ENCODE measurements at places on chromosomes 5 and 9.
A peak's percentile ranks its signal among the peaks of the same experiment; 100 is the strongest.

GRCh38 chr9:91927922-91928510 is 22.0 kb downstream of the ROR2 start:
- DNase-seq: no peak

DNA sequence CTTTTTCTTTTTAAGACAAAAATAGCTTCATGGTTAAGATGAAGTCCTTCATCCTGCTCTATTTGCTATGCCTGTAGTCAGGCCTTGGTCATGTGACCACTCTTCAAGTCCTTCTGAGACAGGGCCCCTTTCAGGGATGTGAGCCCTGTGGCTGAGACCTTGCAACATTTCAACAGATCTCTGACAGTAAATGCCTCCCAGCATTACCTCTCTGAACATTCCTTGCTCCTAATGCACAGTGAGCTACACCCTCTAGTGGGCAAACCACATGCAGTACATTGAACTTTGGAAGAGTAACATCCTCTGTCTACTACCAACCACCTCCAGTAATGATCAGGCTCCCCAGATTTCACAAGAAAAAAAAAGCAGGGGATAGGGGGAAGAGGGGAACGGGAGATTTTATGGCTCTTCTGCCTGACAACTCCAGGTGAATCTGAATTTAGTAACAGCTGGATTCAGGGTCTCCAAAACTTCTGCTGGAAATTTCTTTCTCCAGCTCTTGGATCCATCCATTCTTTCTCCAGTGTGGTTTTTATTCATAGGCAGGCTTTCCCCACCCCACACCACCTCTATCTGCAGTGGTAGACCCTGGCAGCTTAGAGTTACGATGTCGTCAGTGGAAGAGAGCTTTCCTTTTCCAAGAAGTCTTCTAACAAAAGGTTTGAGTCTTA is 8.9 kb upstream of the FBXO38 start:
- no peak for DNase-seq

- no peak for DNase-seq
Observed at GRCh38 chr9:87502391-87503221, 4.9 kb downstream of the DAPK1 start.

GRCh38 chr5:134370311-134370870 is 978 bp upstream of the UBE2B start:
- no peak for DNase-seq

DNA sequence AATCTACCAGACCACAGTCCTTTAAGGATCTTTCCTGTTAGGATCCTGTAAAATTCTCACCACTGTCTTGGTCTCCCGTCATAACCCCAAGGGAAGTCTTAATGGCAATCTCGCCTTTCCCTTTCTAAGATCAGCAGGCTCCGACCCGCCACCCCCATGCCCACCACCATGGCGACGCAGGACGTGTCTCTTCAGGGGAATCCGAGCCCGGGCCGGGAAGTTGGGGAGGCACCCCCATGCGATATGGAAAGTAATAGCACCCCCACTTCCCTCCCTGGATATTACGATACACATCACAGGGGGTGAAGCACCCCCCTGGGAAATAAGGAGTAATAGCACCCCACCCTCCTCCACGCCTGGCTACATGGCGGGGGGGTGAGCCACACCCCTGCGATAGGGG is 8.3 kb upstream of the STK32A start:
- no peak for DNase-seq

DNA sequence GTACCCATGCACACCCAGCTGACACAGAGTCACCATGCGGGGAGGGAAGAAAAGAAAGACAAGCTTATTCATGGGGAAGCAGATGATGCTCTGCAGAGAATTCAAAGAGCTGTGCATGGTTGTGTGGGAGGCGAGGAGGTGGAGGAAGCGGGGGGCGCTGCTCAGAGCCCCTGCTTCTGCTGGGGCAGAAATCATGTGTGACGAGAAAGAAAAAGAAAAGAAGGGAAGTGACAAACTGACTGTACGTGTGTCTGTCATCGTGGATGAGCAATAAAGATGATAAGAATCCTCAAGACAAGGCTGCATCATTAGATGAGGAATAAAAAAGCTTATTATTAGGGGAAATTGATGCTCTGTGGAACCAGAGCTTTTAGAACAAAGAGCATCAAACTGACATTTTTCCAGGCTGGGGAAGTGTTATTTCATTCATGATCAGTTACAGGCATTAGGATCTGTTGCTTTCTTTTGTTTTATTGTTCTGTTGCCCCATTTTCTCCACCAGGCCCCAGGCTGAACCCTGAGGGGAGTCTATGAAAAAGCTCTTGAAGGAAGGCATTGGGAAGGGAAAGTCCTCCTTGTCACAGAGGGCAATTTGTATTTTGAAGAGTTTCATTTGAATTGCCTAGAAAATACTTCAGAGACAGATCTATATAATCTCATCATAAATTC is 20.3 kb upstream of the SH3RF2 start:
- no peak for DNase-seq

- no peak for DNase-seq
Observed at GRCh38 chr9:116313638-116314037, 160.0 kb downstream of the PAPPA start.

DNA sequence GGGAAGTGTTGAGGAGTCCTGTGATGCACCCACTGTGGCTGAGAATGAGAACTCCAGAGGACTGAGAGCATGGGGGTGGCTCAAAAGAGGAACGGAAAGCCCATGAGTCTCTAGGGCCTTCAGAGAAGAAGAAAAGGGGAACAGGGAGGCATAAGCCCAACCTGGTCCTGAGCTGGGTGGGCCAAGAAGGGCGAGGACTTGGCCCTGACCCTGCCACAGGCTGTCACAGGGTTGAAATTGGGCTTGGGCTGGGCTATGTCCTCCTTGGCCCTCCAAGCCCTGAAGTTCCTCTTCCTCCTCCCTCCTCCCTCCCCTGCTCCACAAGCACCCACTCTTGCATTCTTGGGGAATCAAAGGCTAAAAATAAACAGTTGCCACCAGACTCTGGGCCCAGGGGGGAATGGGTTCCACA is 49.3 kb upstream of the PPARGC1B start:
- DNase-seq: peak; percentile 22

DNA sequence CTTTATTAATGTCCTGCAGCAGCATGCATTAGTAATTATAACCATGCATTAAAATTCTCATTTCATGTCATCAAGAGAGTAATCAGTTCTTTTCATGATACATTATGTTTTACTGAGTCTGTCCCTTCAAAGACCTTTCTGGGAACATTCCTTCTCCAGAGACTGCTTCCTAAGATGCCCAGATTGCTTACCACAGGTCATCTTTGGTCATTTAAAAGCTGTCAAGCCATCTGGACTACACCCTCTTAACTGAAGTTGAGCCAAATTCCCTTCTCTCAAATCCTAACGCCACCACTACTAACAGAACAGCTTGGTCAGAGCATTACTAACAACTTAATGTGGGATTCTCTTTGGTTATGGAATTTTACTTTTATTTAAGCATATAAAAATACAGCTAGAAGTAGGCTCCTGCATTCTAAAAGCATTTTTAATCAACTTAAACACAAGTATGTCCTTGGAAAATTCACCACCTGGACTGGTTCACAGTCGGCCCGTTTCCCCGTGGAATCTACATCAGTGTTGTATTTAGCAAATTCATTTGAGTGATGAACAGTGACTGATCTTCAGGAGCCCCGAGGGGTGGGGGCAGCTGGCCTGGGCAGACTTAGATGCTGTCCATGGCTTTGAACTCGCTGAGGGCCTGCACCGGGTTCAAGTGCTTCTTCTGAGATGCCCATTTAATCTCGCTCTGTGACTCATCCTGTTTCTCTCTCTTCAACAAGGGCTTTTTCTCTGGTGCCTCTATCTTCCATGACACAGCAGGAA is 92.8 kb upstream of the CCDC112 start:
- no peak for DNase-seq

DNA sequence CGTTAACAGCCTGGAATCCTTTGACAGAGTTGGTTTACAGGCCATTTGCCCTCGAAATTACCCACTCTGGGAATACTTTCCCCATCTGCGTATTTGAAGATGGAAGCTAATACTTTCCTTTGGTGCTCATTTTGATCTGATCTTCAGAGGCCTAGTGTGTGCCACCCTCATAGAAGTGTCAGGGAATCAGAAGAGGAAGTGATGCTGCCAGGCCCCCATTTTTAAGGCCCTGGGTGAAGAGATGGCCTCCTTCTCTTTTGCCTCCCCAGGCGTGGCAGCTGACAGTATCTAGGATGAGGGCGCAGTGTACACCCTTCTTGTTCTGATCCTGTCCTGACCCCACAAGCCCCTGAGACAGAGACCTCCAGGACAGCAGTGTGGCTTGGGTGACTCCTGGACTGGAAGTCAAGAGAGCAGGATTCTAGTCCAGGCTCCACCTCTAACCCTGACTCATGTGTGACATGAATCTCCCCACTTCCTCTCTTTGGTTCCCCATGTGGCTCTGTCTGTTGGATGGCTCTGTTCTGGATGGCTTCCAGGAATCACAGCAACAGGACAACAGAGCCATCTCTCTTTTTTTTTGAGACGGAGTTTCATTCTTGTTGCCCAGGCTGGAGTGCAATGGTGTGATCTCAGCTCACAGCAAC is 27.8 kb downstream of the CSF1R start:
- DNase-seq: peak; percentile 21

GRCh38 chr9:20863945-20864344 is 167.5 kb downstream of the HACD4 start:
- DNase-seq: no peak

DNA sequence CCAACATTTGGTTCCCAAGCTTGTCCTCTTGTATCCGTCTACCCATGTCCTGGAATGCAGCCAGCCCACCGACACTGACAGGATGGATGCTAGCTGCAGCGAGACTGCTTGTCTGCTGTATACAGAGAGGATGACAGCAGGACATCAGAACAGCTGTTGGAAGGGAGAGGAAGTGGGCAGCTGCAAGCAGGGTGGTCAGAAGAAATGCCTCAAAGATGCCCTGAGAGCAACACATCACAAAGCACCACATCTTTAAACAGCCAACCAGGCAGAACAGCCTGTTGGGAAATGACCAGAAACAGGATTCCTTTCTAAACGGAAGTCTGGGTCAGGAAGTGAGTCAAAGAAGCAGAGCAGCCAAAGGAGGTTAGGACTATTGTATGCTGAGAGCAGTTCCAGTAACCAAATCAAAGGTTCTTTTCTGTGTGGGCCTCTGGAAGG is 219.1 kb downstream of the NDUFS4 start:
- DNase-seq: no peak

- no peak for DNase-seq
Observed at GRCh38 chr9:25994605-25995004, 316.4 kb upstream of the TUSC1 start.

GRCh38 chr5:159581502-159582249 is 251.4 kb upstream of the IL12B start:
- DNase-seq: no peak

GRCh38 chr9:81146241-81146640 is 543.1 kb downstream of the TLE1 start:
- DNase-seq: no peak

GRCh38 chr5:160773646-160774410 is 78.2 kb downstream of the ATP10B start:
- no peak for DNase-seq

DNA sequence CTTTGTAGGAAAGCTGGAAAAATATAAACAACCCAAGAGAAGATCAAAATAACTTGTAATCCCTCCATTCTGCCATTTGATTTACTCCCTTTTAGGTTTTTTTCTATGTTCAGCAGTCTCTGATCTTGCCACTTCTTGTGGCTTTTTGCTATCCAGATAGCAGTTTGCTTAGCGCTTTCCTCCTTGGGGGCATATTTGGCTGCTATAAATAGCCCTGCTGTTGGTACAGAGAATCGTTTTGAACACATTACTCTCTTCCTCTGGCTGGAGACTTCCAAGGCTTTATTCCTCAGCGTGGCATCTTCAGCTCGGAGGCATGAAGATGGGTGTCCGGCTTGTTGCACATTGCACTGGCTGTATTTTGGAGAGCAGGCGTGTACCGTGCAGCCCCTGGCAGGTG is 38.6 kb downstream of the HMCN2 start:
- no peak for DNase-seq
